ENCODE measurements at places on chromosomes 12 and 14.

DNA sequence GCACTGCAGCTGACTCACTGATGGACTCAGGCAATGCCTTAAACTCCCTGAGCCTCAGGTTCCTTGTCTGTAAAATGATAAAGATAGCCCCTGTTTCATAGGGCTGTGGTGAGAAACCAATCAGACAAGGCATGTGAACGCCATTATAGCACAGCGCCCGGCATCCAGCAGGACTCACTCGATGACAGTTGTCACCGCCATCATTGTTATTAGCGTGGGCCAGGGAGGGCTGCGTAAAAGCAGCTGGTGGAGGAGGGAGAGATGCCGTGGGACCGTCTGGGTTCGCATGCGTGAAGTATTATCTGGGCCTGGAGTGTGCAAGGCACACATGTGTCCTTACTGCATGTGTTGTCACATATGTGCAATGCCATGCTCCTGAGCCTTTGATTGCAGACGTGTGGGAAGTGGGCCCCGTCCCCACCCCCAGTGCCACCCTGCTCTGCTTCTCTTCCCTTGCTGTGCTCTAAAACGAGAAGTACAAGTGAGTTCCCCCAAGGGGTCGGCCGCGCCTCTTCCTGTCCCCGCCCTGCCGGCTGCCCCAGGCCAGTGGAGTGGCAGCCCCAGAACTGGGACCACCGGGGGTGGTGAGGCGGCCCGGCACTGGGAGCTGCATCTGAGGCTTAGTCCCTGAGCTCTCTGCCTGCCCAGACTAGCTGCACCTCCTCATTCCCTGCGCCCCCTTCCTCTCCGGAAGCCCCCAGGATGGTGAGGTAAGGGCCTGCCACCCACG lies at the start of gene PTPN6:
PTPN6 (plus strand) TSS at position 546 of the 730 bp plus-strand sequence; CDS start at position 703, 157 bp downstream.
- DNase-seq, result peak; percentile 68

GRCh38 chr14:43671716-43672485 lies 835.2 kb downstream of the FSCB start:
- no peak for DNase-seq

DNA sequence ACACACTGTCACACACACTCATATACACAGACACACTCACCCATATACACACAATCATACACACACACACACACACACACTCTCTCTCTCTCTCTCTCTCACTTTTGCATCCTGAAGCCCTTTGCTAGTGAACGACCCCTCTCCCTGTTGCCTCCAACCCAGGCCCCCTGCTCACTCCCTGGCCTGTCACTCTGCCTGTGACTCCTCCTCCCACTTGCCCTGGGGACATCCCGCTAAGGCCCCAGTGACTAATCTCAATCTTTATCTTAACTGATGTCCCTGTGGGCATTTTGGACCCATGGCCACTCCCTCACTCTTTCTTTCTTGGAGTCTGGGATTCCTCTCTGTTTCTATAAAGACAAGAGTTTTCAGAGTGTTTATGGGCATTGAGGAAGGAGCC lies 10.9 kb upstream of the DLK1 start:
- DNase-seq, result no peak

- DNase-seq, result no peak
Observed at GRCh38 chr14:76717508-76718290, 43.6 kb upstream of the VASH1 start.

GRCh38 chr12:119749666-119750065 lies 81.7 kb downstream of the PRKAB1 start:
- no peak for DNase-seq

- no peak for DNase-seq
Observed at GRCh38 chr14:51544471-51544870, 107.2 kb upstream of the FRMD6 start.

GRCh38 chr12:100234591-100235304 lies 32.1 kb downstream of the DEPDC4 start:
- DNase-seq, result peak; percentile 34

DNA sequence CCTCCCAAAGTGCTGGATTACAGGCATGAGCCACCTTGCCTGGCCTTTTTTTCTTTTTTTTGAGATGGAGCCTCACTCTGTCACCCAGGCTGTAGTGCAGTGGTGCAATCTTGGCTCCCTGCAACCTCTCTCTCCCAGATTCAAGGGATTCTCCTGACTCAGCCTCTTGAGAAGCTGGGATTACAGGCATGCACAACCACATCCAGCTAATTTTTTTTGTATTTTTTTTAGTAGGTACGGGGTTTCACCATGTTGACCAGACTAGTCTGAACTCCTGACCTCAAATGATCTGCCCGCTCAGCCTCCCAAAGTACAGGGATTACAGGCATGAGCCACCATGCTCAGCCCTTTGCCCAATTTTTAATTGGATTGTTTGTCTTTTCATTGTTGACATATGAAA lies 58.0 kb downstream of the SINHCAF start:
- DNase-seq, result no peak

DNA sequence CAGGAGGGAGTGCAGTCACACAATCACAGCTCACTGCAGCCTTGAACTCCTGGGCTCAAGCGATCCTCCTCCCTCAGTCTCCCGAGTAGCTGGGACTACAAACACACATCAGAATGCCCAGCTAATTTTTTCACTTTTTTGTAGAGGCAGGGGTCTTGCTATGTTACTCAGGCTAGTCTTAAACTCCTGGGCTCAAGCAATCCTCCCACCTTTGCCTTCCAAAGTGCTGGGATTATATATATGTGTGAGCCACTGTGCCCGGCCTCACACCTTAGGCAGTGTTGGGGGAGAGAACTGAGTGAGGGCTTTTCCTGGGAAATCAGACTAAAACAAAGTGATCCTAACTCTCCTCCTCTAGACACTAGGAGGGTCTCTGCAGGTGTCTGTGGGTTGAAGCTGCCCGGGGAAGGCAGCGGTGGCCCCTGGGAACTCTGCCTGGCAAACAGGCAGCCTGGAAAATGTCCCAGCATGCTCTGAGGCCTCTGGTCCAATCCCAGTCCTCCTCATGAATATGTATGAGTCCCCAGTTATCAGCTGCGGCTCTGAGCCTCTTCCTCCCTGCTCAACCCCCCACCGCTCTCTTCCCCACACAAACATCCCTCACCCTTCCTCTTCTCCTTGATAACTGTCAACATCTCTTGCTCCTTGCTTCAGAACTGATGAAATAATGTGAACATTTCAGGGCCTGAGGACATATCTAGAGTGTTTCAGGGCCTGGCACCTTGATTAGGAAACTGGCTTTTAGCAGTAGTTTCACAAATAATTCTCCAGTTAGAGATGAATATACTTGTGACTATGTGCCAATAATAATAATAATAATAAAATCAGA lies 7.9 kb upstream of the NAA25 start:
- peak; percentile 26 for DNase-seq

DNA sequence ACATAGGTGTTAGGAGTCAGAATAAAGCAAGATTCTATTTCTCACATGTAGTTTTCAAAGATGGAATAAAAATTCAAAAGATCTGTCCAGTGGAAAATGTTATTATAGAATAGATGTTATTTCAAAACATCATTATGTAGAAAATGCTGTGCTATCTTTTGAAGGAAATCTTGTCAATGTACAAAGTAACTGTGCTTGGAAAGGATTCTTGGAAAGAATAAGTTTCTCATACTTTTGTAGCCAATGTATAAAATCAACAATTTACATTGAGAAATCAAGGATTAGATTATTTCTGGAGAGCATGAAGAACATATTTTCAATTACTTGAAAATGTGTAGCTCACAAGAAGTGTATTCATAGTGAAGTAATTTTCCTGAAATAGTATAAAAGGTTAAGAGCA lies 532.5 kb upstream of the MGAT4C start:
- no peak for DNase-seq

DNA sequence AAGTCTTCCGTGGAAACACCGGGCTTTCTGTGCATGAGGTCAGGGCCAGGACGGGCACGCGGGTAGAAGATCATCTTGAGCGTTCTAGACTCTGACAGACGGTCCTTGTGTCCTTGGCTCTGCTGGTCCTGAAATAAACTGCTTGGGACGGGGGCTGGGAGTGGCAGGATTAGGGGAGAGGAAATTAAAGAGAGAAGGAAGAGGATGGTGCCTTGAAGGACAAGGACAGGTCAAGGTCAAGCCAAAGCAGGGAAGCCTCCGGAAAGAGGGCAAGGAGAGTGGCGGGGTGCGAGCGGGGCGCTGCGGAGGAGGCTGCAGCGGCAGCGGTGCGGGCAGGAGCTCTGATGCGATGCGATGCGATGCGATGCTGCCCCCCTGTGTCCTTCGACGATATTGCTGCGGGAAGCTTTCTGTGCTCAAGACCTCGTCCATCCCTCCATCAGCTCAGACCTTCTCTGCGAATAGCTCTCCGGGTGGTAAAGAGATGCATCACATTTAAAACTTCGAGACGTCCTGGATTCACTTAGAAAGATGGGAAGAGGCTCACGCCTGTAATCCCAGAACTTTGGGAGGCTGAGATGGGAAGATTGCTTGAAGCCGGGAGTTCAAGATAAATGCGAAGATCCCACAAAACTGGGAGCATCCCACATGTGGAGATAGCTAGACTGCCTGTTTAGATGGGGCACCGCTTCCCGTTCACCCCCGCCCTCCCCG lies 110.1 kb upstream of the TMEM132D start:
- peak; percentile 47 for DNase-seq

DNA sequence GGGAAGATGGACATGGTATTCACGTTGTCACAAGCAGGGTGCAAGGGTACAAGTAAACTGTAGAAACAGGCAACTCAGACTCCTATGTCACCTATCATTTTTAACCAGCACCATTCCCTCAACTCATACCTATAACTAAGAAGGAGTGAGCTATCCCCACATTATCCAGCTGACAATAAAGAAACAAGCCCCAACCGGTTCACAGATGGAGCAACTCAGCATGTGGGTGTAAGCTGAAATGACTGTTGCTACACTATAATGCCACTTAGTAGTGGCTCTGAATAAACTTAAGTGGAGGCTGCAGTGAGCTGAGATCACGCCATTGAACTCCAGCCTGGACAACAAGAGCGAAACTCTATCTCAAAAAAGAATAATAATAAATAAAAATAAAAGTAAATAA lies 829.5 kb upstream of the MDGA2 start:
- DNase-seq, result no peak

- peak; percentile 40 for DNase-seq
Observed at GRCh38 chr12:15227004-15227679, 5.9 kb upstream of the RERG start.

DNA sequence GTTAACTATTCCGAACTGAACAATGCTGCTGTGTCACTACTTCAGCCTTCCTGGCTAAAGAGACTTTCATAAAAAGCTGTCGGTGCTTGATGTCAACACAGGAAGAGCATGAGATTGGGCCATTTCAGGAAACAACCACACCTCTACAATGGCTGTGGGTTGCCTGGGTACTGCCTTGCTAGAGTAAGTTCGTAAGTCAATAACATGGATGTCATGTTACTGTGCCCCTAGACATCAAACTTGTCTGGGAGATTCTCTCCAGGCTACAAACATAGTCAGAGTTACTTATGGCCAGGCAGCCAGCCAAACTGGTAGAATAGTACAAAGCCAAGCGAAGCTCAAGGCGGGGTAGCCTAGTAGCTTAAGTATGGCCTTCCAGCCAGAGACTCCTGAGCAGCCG lies 23.1 kb downstream of the MAX start:
- peak; percentile 22 for DNase-seq

GRCh38 chr12:40104461-40105264 lies 1.2 kb downstream of the SLC2A13 start:
- no peak for DNase-seq

- DNase-seq, result no peak
Observed at GRCh38 chr12:108729612-108730364, 1.5 kb downstream of the CORO1C start.

- peak; percentile 52 for DNase-seq
Observed at GRCh38 chr14:25132732-25133422, 82.9 kb upstream of the STXBP6 start.

DNA sequence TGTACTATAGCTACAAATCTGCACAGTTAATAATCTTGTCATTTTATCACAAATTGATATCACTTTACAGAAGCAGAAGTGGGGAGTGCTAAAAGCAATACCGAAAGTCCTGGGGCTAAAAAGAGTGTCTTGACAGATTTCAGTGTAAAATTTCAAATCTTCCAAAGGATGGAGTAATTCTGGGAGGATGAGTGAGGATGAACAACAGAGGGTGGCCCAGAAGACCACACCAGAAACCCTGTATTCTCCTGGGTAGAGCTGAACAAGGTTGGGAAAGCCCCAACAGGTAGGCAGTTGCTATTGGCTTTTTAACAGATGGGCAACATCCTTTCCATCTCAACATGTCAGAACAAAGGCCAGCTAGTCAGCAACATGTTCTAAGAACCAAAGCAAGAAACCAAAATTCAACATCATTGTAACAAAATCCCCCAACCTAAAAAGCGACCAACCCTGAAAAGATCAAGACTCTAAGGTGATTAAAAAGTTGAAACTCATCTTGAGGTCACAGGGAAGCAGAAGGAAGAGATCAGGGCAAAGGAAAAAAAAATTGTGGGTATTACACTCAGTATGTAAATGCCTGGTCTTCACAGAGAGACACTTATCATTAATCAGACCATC lies 38.8 kb downstream of the CBX5 start:
- DNase-seq, result no peak

DNA sequence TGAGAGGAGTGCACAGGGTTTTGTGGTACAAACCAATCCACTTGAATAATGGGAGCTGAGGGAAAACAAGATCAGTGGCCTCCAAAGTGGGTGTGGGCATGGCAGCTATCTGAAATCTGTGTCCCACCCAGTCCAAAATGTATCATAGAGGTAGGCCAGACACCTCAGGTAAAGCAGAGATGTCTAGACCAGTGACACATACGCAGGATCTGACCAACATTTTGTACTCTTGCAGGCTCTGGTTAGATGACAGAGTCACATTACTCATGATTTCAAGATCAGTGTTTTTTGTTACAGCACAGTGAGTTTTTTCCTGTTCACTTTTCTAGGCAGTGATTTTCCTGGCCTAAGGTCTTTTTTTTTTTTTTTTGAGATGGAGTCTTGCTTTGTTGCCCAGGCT lies 211.8 kb downstream of the PCNX1 start:
- no peak for DNase-seq

GRCh38 chr12:74977832-74978481 lies 231.7 kb downstream of the KCNC2 start:
- DNase-seq, result no peak

GRCh38 chr12:2043054-2043453 lies 9.7 kb upstream of the CACNA1C start:
- no peak for DNase-seq

DNA sequence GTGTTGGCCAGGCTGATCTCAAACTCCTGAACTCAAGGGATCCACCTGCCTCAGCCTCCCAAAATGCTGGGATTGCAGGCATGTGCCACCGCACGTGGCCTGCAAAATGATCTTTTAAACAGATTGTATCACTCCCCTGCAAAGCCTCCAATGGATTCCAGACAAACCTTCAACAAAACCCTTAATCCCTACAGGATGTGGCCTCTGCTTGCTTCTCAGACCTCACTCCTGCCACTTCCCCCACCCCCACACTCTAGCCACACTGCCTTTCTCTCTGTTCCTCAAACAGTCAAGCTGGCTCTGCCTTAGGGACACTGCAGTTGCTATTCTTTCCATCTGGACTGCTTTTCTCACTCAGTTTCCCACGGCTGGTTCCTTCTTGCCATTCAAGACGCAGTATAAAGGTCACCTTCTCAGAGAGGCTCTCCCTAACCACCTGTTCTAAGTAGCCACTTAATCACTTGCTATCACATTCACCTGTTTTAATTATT lies 47.3 kb upstream of the TMED10 start:
- no peak for DNase-seq

GRCh38 chr12:125259178-125259867 lies 194.1 kb downstream of the AACS start:
- DNase-seq, result no peak

- no peak for DNase-seq
Observed at GRCh38 chr12:102195826-102196225, 1.8 kb downstream of the PMCH start.

All from activated CD4-positive, alpha-beta T cell treated with anti-CD3 and anti-CD28 coated beads, Interleukin-2, amount 10 ng/mL, durations not matched to agents 7 days and 5 days (primary cell).